ENCODE measurements at places on chromosomes 3 and 15.

DNA sequence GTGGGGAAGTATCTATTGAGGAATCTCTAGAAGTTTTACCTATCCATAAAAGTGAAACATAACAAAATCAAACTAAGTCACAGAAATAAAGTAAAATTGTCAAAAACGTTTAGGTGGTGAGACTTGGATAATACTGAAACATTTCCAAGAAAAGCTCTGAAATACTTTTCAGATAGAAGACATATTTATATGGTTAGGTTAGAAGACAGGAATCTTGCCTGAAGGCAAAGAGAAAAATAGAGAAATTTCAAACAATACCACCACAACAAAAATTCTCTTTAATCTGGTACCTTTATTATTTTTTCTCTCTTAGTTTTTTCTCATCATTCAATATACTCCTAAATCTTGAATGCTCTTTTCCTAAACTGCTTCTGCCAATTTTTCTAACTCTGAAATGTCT lies 222.7 kb upstream of the PLSCR5 start:
- no peak for DNase-seq

- no peak for DNase-seq
These were observed 48.8 kb upstream of the ATP2B2 start for GRCh38 chr3:10554236-10554611.

GRCh38 chr3:39443530-39443929 lies 23.9 kb upstream of the MOBP start:
- peak; percentile 15 for DNase-seq

DNA sequence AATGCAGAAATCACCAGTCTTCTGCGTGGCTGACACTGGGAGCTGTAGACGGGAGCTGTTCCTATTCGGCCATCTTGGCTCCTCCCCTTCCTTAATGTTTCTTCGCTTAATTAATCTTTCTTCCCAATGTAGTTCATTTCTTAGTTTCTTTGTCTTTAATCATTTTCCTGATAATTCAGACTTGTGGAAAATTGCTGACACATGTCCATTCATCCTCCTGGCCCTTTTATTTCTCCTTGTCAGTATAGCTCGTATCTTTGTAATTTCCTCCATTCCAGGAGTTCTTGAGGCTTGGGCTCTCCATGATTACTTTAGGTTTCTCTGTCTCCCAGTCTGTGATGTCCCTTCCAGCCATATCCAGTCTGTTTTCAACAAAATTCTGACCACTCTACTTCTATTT lies 98.7 kb downstream of the UBE2E2 start:
- DNase-seq = no peak

- DNase-seq = no peak
These were observed 16.1 kb upstream of the ATP8B4 start for GRCh38 chr15:50135031-50135551.
